ENCODE measurements at places on chromosomes 11 and 22.
A peak's percentile ranks its signal among the peaks of the same experiment; 100 is the strongest.

DNA sequence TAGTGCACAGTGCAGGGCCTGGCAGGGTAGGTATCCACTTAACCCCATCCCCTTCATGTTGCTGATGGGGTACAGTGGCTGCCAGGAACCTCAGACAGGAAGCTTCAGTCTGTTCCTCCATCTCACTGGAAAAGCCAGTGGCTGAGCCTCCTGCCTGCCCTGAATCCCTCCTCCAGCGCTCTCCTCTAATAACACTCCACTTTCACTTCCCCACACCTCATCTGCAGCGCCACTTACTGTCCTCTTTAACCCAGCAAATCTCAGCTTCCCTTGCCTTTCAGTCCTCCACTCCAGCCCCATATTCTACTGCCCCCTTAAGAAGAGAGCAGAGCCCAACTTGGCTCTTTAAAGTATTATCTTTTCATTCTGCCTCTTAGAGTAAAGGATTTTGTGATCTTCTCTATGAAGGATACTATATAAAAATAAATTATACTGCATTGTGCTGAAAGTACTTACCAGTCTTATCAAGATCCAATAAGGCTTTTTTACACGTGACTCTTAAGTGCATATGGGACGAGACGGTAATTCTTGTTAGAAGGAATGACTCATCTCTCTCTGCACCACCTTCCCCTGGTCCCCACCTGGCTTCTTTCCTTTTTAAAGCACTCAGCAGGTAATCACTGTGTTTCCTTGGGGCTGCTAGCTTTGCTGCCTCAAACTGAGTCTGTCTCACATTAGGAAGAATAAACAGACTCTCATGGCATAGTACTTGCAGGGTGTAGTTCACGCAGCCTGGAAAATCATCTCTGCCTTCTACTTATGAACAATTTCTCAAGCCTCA, 238.0 kb upstream of the NARS2 start:
- no peak for DNase-seq

- DNase-seq = no peak
Observed at GRCh38 chr11:3922056-3922455, 66.6 kb downstream of the STIM1 start.

DNA sequence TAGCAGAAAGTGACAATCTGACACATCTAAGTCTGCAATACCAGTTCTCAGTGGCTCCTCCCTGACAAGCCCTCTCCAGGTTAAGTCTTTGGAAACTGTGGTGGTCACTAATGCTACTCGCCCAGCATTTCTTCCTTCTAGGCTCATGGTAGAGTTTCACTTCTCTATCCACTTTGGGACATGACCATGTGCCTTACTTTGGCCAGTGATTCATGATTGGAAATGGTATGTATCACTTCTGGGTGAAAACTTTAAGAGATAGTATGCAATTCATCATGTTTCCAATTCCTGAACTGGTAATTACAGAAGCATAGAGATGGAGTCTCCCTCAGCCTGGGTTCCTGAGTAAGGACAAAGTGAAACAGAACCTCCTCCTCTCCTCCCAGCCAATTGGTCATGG, 151.5 kb upstream of the LMO1 start:
- no peak for DNase-seq

GRCh38 chr11:95700471-95700817, 89.1 kb downstream of the FAM76B start:
- no peak for DNase-seq

GRCh38 chr22:41229730-41230400, 10.9 kb downstream of the CHADL start:
- DNase-seq = no peak

- peak; percentile 41 for DNase-seq
Observed at GRCh38 chr22:19179497-19180048, 1.0 kb upstream of the SLC25A1 start.

- DNase-seq = no peak
Observed at GRCh38 chr11:2512431-2513407, 67.9 kb downstream of the KCNQ1 start.

GRCh38 chr11:7514099-7514591, 346 bp downstream of the PPFIBP2 start:
- DNase-seq = peak; percentile 22

DNA sequence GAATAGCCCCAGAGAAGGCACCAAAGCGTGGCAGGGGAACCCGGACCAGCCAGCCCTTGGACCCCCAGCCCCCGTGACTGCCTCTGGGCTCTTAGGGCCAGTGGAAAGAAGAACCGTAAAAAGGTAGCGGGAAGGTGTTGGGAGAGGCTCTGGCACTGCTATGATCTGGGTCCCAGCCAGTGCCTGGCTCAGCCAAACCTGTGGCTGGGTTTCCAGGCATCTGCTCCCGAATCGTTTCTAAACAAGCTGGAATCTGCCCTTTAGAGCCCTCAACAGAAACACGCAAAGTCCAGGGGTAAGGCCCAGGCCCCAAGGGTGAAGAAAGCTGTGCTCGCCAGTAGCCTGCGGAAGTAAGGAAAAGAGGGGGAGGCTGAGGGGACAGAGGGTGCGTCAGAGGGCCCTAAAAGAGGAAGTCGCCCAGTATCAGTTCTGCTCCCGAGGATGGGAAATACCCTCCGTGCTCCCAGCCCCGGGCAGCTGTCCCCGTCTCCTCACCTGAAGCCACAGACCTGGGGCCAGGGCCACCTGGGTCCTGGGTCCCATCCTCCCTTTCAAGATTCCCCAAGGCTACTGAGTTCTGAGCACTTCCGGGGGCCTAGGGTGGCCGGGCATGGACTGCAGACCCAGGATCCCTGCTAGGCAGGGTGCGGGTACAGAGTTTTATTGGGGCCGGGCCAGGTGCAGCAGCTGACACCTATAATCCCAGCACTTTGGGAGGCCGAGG, 24.7 kb downstream of the IL10RA start:
- DNase-seq = no peak

GRCh38 chr11:114293201-114293711, 2.9 kb upstream of the NNMT start:
- no peak for DNase-seq
